ENCODE measurements at places on chromosomes 7 and 10. TPM values are rescaled to one million over a fixed set of nuclear protein-coding genes. Genes with fewer than 3 reads are reported as not detected.

DNA sequence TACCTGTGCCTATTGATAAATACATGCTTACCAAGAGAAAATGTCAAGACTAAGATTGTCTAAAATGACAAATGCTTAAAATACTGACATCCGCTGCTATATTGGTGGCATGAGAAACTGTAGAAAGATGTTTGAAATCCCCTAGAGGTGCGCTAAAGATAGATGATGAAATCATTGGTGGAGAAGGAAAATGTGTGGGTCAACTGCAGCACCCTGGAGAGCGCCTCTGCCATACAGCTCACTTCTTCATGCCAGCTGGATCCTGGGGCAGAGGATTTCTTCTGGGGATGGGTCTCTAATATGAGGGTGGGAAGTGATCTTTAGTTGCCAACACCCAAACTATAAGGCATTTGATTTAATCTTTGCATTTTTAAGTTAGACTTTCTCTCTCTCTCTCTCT is 680.4 kb upstream of the POM121L12 start:
- DNase-seq, result no peak

Gene GIMAP5
- total RNA-seq, result 422 TPM

Gene SLC18A2
- total RNA-seq, result not detected

DNA sequence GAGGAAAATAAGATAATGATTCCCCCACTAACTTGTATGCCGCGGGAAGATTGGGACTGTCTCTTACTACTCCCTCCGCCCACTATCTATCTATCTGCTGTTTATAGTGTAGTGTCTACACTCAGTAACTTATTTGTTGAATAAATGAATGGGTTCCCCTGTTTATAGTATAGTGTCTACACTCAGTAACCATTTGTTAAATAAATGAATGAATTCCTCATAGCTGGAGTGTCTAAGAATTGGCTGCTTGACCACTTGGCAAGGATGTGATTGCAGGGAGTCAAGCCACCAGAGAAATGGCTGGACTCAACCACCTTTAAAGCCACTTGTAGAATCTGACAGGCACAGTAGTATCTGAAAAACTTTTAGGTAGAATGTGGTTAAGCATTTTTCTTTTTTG is 147.1 kb downstream of the TRIL start:
- no peak for DNase-seq

Gene GPR15LG
- total RNA-seq, result not detected

Gene SLC13A4
- not detected for total RNA-seq

Data from naive thymus-derived CD4-positive, alpha-beta T cell (primary cell).